ENCODE measurements at places on chromosomes 3 and 15.

DNA sequence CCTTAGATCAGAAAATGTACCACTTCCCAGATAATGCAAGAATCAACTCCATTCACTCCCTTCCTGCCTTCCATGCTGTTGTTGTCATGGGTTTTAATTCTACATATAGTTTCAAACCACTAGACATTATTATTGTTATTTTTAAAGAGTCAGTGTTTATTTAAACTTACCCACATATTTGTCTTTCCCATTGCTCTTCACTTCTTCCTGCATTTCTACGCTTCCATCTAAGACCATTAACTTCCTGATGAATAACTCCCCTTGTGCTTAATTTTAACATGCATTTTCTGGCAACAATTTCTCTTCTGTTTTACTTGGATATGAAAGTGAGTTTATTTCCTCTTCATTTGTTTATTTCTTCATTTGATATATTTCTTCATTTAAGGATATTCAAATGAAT is 127.1 kb upstream of the FHIT start:
- no peak for DNase-seq

GRCh38 chr15:90553248-90553745 is 23.6 kb downstream of the CRTC3 start:
- DNase-seq, result no peak

GRCh38 chr15:62119227-62119864 is 45.7 kb downstream of the C2CD4B start:
- DNase-seq, result no peak

DNA sequence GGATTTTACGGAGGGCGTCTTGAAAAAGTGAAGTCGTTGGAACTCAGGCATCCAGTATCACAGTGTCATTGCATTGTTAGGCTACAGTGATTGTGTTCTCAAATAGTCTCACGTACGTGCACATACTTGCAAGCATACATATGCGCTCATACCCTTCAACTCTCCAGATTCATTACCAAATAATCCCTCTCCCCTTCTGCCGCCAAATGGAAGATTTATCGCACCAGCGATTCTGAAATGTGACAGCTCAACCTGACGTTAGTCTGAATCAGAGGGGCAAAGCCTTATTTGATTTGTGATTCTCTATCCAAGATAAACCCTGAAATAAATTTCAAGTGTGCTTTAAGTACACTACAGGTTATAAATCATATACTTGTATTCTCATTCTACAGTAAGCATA is 119.4 kb downstream of the GADL1 start:
- no peak for DNase-seq

GRCh38 chr3:126266291-126266840 is 86.0 kb upstream of the ALDH1L1 start:
- DNase-seq, result no peak

GRCh38 chr3:20123131-20123652 is 62.8 kb downstream of the SGO1 start:
- no peak for DNase-seq

- DNase-seq, result no peak
Observed at GRCh38 chr15:38671006-38671387, 106.4 kb upstream of the RASGRP1 start.

DNA sequence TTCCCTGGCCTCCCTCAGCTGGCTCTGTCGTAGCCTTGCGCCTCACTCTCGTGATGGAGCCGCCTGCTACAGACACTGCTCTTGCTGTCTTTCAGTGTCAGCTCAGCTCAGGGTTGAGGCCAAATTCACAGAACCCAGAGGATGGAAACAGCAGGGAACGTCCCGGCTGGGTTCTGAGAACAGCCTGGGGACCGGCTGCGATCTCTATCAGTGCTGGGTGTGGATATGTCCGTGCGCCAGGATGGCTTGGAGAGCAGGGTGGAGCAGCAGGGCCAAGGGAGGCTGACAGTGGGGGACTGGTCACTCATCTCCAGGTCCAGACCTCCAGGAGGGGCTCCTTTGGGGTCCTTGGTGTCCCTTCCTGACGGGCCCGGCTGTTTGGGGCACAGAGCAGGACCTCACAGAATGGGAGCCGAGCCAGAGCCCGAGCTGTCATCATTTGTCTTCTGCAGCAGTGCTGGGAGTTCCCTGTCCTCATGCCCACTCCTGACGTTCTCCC is 18.4 kb downstream of the KLF15 start:
- DNase-seq, result no peak

DNA sequence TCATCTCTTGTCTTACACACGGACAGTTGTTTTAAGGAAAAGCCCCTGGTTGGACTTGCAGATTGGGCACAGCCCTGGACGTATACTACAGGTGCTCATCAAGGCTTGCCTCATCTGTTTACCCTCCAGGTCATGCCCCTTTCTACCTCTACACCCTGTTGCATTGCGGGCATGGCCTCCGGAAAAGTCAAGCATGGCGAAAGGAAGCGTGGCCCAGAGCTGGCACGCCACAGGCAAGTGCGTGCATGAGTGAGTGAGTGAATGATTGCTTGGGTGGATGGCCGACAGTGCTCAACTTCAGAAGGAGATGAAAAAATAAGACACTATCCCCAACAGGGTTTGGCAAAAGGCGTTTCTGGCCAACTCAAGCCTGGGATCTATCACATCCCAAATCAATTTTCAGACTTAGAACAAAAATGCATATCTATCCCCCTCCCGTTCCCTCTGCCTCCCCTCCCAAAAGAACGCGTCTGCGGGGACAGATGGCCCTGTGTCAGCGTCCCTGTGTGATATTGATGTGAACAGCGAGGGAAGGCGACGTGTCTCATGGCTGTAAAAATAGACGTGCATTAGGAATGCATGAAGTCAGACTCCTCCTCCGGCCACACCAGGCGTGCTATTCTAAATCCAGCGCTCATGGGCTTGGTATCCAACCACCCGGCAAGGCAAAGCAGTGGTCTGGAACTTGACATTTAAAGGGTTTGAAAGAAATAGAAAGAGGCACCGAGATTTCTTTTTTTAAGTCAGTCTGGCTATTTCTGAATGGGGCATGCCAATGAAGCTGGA is 96.0 kb downstream of the RPLP1 start:
- DNase-seq, result no peak

DNA sequence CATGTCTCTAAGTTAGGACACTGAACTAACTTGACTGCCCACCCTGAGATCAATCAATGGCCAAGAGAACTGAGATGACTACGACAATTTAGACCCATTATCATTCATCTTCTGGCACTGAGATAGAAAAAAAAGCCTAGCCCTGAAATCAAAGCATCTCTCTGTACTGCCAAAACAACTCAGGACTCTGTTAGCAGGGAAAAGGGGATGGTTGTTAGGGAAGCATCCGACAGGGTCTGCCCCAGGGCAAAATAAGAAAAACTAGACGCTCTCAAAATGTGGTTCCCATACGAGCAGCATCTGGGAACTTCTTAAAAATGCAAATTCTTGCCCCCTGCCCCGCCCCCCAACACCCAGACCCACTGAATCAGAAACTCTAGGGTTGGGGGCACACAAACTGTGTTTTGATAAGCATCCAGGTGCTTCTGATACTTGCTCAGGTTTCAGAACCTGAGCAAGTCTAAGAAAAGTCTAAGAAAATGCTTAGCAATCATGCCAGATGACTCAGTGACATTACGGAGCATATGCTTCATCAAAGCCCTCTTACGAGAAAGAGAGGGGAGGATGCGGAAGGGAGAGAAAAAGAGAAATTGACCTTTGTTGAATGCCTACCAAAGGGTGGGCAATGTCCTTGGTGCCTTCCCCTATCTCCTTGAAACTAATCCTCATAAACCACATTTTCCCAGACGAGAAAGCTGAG is 172.8 kb upstream of the HES1 start:
- no peak for DNase-seq

DNA sequence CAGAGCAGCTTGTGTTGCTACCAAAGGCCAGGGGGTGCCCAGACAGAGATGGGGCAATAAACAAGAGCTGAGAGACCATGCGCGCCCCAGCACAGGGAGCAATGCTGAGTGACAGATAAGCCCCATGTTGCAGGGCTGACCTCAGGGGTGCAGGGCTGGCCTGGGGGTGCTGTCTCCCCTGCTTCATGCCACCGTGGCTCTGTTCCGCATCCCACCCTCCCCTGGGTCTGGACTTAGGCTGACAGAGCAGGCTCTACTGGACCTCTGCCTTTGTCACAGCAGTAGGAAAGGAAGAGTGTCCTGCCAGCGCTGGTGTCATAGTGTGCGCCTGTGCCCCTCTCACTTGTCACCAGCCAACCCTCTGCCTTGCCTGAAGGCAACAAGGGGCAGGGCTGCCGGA is 67.4 kb upstream of the IQSEC1 start:
- no peak for DNase-seq

DNA sequence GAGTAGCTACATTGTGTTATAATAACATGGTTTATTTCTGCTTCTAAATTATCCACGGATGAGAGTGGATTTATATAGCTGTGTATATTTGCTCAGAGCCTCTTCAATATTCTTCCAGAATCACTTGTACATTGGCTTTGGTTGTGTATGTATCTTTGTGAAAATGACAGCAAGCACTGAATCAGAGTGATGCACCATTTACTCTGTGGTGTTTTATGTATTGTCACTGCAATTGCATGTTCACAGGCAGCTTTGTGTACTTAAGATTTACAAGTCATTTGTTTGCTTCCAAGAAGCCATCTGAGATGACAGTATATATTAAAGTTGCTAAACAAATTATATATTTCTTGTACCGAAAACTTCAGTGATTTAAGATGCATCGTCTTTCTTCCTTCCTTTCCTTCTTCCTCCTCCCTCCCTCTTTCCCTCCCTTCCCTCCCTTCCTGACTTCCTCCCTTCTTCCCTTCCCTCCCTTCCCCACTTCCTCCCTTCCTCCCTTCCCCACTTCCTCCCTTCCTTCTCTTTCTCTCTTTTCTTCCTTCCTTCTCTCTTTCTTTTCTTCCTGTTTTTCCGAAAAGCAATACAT is 362.3 kb upstream of the GOLIM4 start:
- peak; percentile 12 for DNase-seq

GRCh38 chr3:71227270-71227661 is 356.3 kb downstream of the FOXP1 start:
- DNase-seq, result no peak

GRCh38 chr3:156820692-156821080 is 5.5 kb upstream of the LEKR1 start:
- no peak for DNase-seq

GRCh38 chr3:161273589-161274218 is 52.6 kb downstream of the NMD3 start:
- DNase-seq, result peak; percentile 6

DNA sequence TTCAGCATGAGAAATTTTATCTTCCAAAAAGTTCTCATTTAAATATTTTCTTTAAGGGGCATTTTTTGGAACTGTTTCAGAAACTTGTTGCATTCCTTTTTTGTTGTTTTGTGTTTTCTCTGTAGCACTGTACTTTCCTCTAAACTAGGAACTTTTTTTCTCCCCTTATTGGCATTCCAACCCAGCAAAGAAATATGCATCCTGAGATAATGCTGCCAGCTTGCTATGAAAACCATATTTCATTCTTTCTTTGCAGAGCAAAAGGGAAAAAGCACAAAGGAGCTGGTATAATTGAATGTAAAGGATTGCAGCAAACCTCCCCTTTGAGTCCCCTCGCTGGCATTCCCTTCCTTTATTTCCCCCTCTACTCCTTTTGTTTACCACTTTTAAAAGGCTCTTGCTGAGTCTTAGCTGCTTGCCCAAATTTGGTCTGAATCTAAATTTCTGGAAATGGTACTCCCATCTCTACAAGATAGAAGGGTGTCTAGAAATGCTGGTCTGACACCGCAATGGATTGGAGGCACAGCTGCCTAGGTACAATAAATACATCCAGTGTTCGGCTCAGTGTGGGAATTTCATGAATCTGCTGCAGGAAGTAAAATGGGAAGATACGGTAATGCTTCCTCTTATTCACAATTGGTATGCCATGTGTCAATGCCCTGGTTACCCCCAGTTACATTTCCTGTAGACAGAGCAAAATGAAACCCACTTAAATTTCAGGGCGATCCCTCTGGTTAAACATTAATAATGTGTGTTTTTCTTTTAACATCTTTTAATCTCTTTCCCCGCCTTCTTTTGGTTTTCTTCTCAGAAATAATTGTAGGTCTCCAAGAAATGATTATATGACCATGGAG is 156.6 kb downstream of the MEIS2 start:
- no peak for DNase-seq

- no peak for DNase-seq
Observed at GRCh38 chr3:117165601-117166051, 456.0 kb downstream of the TUSC7 start.

DNA sequence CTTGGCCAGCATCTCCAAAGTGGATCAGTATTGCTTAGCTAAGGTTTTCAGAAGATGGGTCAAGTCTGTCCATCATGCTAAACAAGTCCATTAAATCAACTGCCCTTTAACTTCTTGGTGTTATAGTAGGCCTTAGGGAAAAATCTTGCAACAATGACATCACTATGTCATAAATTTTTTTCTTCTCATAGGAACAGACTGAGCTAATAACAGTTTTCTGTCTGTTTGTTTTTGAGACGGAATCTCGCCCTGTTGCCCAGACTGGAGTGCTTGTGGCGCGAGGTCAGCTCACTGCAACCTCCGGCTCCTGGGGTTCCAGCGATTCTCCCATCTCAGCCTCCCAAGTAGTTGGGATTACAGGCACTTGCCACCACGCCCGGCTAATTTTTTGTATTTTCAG is 94.2 kb downstream of the EFL1 start:
- no peak for DNase-seq

GRCh38 chr3:15755181-15755580 is 42.6 kb downstream of the ANKRD28 start:
- no peak for DNase-seq

DNA sequence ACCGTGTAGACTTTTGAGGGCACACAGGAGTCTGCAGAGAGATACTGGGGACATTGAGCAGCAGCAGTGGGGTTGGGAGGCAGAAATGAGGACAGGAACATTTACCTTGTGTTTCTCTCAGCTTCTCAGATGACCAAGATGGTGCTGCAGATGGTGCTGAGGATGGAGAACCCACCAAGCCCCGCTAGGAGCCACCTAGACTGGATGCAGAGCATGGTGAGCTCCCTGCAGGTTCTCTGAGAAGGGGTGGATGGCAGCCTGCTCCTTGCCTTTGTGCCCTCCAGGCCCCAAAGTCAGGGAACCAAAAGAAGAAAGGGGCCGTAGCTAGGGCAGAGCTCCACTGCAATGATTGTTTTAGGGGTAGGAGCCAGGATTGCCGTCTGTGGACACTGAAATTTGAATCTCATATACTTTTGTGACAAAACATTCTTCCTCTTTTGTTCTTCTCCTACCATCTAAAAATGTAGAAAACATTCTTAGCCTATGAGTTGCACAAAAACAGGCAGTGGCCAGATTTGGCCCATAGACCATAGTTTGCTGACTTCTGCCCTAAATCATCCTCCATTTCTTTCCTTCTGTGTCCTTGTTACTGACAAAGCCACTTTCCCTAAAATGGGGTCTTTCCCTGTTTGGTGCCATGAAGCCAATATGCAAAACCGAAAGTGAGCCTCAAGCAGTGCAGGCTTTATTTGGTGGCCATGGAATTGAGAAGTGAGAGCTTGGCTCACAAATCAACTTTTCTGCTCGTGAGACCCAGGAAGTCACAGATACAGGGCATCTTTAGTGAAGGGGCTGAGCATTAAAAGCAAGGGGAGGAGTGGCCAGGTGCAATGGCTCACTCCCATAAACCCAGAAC is 11.9 kb upstream of the MUC20 start:
- DNase-seq, result no peak

- no peak for DNase-seq
Observed at GRCh38 chr3:86147119-86147518, 843.8 kb downstream of the VGLL3 start.

- DNase-seq, result no peak
Observed at GRCh38 chr15:54208786-54209185, 230.5 kb downstream of the UNC13C start.

Data from NCI-H748 treated with DMSO at 0.1 percent for 48 hours (cell line).